ENCODE measurements at places on chromosomes 13 and 19.

DNA sequence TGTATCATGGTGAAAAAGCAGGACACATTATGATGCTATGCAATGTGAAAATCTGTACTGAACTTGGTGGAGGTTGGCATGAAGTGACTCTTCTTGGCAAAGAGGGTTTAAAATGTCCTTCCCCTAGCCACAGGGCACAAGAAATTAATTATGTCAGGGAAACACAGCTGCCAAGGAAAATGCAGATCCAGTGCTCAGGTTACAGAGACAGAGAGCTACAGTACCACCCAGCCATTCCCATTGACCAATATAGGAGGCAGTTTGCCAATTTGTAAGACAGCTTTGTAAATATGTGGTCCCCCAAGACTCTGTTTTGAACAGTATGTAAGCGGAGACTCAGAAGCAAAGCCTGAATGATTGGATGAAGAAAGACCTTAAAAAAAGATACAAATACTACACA is 69.4 kb upstream of the KLF12 start:
- DNase-seq: no peak

GRCh38 chr13:96771486-96772367 is 222.5 kb downstream of the OXGR1 start:
- DNase-seq: no peak

DNA sequence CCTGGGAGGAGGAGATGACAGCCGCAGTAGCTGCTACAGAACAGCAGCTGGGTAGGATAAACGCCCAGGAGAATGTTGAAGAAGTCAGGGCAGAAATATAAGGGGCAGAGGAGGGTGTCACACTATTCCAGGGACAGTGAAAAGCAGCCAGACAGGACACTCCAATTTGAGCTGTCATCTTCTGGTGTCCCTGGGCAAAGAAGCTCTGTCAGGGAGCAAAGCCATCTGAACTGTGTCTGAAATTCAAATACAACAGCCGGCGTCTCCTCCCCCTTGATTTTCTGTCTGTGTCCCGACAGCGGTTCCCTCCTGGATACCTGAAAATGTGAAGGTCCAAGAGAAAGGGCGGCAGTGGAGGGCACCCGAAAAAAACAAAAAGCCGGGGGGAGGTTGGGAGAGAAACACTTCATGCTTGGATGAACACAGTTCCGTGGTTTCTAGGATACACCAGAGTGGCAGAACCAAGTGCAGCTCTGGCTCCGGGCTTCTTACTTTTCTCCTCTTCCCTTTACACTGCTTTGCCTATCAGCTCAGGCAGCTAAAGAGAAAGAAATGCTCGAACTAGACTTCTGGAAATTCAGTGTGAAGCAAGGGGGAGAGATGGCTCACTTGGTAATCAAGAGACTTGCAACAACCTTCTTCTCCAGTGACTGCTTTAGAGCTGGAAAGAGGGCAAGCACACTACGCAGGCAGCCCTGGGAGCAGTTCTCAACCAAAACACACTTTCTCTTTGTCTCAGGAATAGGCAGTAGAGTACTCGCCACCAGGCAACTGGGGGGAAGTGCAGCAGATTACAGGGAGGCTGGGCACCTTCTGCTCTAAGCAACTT is 465.6 kb downstream of the ITGBL1 start:
- no peak for DNase-seq

- no peak for DNase-seq
Measured at GRCh38 chr13:94542917-94543316, 53.0 kb downstream of the TGDS start.

DNA sequence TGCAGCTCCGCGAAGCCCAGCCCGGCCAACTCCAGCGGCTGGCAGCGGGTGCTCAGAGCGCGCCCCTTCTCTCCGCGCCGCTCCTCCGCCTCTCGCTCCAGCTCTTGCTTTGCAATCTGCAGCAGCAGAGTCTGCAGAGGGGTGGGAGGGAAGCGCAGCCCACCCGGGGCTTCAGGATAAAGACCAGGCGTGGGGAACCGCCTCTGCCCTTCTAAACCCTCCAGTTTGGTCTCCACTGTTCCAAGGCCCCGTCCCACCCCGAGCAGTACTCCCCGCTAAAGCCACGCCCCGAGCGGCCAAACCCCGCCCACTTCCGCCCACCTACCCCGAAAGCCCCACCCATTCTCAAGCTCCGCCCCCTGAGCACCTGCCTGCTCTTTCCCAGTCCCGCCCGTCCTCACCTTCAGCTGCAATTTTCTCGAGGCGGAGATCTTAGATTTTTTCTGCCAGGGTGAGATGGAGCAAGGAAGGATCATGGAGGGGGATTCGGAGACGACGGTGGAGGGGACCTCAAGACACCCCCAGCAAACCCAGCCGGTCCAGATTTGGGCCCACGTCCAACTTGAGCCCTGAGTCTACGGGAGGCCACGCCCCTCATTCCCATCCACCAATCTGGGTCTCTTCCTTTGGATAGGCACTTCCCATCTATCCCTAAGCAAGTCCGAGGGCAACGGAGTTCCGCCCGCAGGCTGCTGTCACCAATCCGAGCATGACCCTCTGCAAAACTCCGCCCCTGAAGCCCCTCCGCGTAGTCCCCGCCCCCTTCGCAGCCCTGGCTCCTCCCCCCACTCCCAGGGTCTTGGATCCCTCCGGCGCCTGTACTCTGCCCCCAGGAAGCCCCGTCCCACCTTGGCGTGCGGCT is 1.1 kb downstream of the TNNI3 start:
- no peak for DNase-seq

DNA sequence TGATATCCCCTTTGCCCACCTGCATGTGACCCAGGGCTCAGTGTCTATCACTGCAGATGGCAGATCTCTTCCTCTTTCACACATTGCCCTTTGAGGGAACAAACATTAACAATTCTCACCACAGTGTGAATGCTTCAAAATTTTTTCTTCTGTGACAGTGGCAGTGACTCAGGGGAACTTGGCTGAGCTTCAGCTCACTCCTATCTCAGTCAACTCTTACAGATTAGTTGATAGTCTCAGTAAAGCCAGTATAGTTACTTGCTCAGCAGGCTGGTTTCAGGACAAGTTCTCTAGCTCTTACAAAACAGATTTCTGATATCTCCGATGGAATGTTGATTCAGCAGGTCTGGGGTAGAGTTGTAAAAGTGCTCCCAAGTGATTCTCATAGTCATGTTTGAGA is 166.9 kb downstream of the DLEU7 start:
- DNase-seq: no peak

DNA sequence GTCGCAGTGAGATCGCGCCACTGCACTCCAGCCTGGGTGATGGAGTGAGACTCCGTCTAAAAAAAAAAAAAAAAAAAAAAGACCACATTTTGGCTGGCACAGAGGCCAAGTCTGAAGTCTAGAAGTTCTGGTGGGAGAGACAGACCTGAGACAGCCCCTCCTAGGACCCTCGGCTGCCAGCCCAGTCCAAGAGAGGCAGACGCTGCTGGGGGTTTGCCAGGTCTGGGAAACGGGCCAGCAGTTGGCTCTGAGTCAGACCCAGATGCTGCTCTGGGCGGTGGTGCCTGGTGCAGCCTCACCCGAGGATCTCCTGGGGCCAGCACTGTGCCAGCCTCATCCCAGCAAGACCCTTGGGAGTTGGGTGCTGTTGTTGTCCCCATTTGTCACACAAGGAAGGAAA is 5.8 kb downstream of the FCHO1 start:
- DNase-seq: no peak

Measured in vagina (tissue), 2 donors.